NCI-H460 (cell line): ENCODE measurements at places on chromosomes 7 and 10. TPM values are rescaled to one million over a fixed set of nuclear protein-coding genes. Genes with fewer than 3 reads are reported as not detected.
A peak's percentile ranks its signal among the peaks of the same experiment; 100 is the strongest.

BCCIP gene
- 85.3 and 102 TPM in 2 replicates for total RNA-seq

HGF gene
- total RNA-seq: not detected in 2 replicates

CLCN1 gene
- 0.07 TPM in 1 of 2 replicates, not detected in the other for total RNA-seq

DNA sequence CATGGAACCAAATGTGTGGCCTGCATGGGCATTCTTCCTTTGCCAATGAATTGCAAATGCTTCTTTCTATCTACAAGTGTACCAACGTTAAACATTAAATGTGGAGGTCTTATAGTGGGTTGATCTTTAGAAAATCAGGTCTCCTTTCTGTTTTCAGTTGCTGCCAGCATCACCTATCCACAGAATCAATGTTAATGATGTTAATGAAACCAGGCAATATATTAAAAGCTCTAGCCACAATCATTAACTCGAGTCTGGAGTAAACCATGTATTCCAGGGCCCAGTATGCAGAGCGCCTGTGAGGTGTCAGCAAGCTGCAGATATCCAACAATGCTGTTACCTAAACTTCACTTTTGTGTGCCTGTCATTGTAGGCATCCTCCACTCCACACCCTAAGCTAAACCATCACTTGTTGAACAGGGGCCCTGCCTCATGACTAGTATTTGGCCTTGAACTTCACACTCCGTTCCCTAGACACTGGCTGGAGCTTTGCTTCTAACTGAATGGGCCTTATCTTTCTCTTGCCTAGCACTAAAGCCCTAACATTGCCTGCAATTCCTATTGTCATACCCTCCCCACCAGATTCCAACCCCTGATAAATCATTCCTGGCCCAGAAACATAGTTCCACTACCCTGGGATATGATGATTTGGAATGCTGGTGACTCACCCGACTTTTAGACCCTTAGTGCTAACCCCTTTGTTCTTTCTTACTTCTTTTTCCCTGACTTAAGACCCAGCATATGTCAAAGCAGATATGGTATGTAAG lies 24.3 kb upstream of the ITGB8 start:
- peak; percentile 92 for DNase-seq

ZNF783 gene
- total RNA-seq: 3.0 and 3.7 TPM in 2 replicates

- DNase-seq: no peak
These were observed 19.2 kb downstream of the ITPRIP start for GRCh38 chr10:104318810-104319741.

DNA sequence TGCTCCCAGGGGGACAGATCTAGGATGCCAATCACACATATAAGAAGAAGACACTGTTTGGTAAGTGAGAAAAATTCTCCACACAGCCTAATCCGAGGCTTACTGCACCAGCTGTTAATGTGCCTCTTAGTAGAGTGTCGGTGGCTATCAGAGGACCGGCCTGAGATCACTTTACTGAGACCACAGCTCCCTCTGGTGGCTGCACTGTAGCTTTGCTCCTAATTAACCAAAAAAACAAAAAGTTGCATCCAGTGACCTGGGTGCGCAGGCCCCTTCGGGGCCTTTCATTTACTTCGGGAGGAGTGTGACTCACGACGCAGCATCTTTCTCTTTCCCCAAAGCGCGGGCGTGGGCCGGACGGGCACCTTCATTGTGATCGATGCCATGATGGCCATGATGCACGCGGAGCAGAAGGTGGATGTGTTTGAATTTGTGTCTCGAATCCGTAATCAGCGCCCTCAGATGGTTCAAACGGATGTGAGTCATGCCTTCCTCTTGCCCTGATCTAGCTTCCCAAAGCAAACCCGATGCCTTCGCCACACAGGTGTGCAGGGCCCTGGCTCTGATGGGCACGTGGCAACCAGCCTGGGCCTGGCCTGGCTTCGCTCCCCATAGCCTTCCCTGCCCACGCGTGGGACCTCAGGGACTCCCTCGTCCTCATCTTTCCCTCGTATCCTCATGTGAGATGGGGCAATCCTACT lies 56.7 kb downstream of the MKI67 start:
- DNase-seq: peak; percentile 61

DNA sequence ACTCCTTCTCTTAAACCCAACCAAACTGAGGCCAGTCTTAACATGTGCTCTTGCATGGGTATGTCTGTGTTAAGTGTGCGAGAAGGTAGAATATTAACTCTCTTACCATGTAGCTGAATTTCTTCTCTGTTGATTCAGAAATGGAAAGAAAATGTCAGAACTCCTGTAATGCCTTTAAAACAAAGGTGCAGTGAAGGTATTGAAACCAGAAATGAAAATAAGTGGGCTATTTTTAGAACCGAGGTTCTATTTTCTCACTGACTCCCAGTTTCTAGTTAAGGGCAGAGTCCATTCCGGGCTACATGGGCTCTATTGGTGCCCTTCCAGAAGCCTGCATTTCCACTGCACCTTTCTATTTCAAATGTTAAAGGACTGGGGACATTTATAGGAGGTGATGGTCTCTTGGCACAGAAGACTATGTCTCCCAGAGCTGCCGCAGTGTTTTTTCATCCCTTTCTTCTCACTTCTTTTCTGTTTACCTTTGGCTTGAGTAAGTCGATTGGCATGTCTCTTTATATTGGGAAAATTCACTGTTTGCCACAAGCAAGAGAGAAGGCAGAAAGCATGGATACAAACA lies 174.9 kb downstream of the LRMDA start:
- no peak for DNase-seq

DNA sequence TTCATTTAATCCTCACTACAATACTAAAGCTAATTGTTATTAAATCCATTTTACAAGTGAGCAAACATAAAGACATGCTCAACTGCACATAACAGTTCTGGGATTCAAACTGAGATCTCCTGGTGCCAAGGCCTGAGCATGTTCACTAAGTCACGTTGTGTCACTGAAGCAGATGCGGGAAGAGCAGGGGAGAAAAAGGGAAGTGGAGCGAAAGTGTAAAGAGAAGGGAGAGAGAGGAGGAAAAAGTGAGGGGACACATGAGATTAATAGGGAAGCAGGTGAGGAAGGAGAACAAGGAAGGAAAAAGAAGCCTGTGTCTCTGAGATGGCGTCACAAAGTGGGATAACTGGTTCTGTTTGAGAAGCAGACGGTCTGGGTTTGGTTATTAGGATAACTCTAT lies 38.9 kb upstream of the KAT6B start:
- no peak for DNase-seq

PAPOLB gene
- total RNA-seq: 0.20 and 0.30 TPM in 2 replicates

- no peak for DNase-seq
These were observed 150.8 kb downstream of the PFKFB3 start for GRCh38 chr10:6353526-6353925.

GRCh38 chr7:2359610-2360009 lies 5.0 kb downstream of the EIF3B start:
- DNase-seq: no peak

FZD8 gene
- total RNA-seq: 16.5 and 19.6 TPM in 2 replicates

- no peak for DNase-seq
These were observed 47.8 kb downstream of the PHF14 start for GRCh38 chr7:11021468-11021867.

GRCh38 chr10:78181381-78182055 lies 147.9 kb downstream of the RPS24 start:
- no peak for DNase-seq

ITPRID1 gene
- total RNA-seq: not detected in 2 replicates

- DNase-seq: peak; percentile 73
These were observed at the start of gene SFRP4 for GRCh38 chr7:37916673-37917660. SFRP4 (minus strand) TSS chr7:37916817; CDS start chr7:37916537, 280 bp downstream.

- no peak for DNase-seq
These were observed 113.1 kb upstream of the SORCS1 start for GRCh38 chr10:107277591-107277990.

DNA sequence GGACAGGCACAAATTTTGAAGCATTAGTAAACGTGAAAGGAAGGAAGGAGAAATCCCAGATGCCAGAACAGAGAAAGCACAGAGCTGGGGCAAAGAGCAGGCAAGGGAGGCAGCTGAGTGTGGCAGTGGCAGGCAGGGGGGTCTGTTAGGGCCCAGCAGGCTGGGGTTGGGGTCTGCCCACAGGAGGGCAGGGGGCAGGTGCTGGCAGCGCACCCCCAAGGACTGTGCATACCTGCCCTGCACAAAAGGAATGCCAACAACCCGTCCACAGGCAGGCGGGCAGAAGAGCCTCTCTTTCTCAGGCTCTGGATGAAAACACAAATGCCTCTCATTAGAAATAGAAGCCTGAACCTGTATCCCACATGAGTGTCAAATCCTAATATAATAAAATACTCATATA lies 552.3 kb downstream of the PTPRN2 start:
- DNase-seq: no peak

VPS37D gene
- total RNA-seq: 3.6 and 5.4 TPM in 2 replicates

CALU gene
- total RNA-seq: 172 and 189 TPM in 2 replicates

TAS2R5 gene
- total RNA-seq: 0.50 and 0.66 TPM in 2 replicates

HEPACAM2 gene
- total RNA-seq: not detected in 2 replicates

DNA sequence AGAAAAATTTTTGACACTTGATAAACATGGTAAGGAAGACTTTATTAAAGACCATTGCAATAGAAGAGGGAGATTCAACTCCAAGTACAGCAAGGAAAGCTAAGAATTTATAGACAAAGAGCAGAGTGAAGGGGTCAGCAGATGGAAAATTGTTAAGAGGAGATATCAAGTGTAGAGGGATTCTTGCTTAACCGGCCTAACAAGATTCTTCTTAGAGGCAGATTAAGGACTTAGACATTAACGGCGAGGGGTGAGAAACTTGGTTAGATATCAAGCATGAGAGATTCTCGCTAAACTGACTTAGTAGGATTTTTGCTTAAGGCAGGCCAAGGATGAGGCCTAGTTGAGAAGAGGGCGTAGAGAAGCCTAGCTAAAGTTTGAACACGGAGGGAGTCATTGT lies 76.0 kb downstream of the ITGB1 start:
- DNase-seq: no peak

GRCh38 chr7:26295586-26295985 lies 3.9 kb downstream of the SNX10 start:
- no peak for DNase-seq

DNA sequence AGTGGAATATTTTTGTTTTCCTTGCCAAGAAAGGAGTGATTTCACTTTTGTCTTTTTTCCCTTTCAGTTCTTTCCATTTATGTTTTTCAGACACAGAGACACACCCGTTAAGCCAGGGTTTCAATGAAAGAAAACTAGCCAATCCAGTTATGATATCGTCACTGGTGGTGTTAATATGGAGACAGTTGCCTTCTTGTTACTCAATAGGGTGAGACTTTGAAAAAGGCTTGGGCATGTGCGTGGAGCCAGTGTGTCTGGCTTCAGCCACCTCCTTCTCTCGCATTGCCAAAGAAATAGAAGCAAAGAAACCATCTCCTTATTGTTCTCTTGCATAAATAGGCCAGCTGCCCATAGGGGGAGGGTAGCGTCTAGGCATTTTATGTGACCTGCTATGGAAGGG lies 84.1 kb upstream of the DLX6 start:
- no peak for DNase-seq

DNA sequence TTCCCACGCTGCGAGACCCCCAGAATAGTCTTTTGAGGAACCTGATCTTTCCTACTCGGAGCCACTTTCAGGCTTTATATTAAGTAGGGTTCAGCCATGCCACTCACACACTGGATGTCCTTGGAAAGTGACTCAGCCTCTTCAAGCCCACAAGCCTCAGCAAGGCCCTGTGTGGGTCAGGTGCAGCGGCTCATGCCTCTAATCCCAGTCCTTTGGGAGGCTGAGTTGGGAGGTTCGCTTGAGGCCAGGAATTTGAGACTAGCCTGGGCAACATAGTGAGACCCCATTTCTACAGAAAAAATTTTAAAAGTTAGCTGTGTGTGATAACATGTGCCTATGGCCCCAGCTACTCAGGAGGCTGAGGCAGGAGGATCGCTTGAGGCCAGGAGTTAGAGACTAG lies 119.7 kb upstream of the TNRC18 start:
- no peak for DNase-seq

DNA sequence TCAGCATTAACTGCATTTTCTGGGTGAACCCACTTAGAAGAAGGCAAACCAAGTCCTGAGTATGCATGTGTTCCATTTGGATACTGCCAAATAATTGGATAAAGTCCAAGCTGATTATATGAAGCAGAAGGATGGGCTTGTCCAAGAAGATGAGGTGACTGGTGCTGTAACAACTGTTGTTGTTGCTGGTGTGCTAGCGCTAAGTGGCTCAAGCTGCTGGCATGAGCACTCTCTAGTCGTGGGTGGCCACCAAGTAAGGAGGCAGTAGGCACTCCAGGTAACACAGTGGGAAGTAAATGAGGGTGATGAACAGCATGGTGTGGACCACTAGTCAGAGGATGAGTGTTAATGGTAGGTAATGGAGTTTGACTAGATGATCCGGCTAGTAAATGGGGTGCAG lies 80.4 kb downstream of the NRBF2 start:
- DNase-seq: no peak

- DNase-seq: no peak
These were observed 81.3 kb upstream of the UNC5B start for GRCh38 chr10:71131096-71131495.

DNA sequence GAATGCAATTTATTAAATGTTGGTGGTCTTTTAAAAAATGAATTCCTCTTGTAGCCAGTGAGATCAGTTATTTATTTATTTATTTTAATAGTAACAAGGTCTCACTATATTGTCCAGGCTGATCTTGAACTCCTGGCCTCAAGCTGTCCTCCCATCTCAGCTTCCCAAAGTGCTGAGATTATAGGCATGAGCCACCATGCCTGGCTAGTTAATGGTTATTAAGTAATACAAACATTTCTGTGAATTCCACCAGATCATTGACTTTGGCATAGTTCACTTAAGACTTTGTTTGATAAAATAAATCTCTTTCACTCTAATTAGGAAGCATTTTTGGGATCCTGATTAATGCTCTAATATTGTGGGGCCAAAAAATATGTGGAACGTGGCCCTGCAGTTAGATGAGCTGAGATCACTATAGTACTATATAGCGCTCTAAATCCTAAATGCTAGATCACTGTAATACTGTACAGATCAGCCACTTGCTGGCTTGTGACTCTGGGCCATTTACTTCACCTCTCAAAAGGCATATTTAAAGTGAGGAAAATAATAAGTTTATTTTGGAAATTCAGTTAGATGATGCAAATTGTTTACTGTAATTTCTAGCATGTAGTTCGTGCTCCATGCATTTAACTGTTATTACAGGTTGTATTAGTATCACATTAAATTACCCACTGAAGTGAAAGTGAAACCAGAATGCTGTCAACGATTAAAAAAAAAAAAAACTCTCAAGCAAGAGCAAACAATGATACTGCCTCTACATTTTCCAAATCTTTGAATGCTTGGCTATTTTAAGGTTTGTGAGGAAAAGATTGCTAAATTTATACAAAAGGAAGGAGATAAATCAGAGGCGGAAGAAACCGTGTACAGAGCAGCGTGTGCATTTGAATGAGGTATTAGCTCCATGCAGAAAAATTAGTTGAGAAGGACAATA lies 15.9 kb upstream of the FAS start:
- DNase-seq: peak; percentile 11

DNA sequence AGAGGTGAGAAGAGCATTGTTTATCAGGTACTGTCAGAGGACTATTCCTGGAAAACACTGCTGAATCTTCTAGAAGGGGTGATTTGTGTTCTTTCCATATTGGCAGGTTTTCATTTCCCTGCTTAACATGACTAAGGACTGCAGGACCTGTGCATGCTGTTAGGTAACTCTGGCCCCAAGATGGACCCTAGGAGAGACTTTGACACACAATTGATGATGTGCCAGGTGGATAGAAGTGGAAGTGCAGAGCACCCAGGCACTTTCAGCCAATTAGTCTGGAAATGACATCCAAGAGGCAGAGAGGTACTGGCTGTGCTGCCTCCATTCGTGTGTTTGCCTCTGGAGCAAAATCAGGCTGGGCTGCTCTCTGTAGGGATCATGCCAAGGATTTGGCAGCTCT lies 496.3 kb upstream of the GALNT17 start:
- no peak for DNase-seq

NXPH1 gene
- 1.1 and 2.4 TPM in 2 replicates for total RNA-seq

GRCh38 chr10:49158404-49158803 lies 24.6 kb upstream of the FAM170B start:
- DNase-seq: no peak

ALDH18A1 gene
- 95.8 and 102 TPM in 2 replicates for total RNA-seq
